ENCODE measurements at places on chromosomes 7 and 10.
A peak's percentile ranks its signal among the peaks of the same experiment; 100 is the strongest.

GRCh38 chr10:103765981-103766380 is 89.4 kb downstream of the SH3PXD2A start:
- peak; percentile 77 for DNase-seq

DNA sequence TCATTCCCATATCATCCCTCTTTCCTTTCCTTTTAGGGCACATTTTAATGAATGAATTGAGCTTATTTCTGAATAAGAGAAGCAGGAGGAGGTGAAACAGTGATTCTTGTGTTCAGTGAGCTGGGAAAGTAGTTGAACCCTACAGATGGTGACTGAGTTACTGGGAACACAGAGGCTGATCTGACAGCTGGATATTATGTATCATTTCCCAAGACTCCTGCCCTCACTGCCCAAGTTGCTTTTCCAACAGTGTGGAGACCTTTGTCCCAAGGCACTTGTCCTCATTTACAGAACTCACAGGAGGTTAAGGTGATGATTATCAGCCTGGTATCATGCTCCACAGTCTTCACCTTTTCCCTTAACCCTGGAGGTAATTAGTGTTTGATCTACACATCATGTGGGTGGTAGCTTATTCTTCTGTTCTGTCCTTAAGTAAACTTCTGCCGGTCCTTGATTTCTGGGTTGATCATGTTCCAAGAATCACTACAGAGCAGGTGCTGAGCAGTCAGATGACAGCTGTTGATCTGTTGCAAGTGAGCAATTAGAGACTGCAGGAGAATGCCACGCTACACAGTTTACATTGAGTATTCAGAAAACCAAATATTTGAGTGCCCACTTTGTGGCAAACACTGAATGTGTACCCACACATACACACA is 2.6 kb downstream of the PRLHR start:
- no peak for DNase-seq

GRCh38 chr10:25786161-25786560 is 147.9 kb upstream of the MYO3A start:
- no peak for DNase-seq

GRCh38 chr7:101390901-101391301 is 28.2 kb downstream of the COL26A1 start:
- no peak for DNase-seq

DNA sequence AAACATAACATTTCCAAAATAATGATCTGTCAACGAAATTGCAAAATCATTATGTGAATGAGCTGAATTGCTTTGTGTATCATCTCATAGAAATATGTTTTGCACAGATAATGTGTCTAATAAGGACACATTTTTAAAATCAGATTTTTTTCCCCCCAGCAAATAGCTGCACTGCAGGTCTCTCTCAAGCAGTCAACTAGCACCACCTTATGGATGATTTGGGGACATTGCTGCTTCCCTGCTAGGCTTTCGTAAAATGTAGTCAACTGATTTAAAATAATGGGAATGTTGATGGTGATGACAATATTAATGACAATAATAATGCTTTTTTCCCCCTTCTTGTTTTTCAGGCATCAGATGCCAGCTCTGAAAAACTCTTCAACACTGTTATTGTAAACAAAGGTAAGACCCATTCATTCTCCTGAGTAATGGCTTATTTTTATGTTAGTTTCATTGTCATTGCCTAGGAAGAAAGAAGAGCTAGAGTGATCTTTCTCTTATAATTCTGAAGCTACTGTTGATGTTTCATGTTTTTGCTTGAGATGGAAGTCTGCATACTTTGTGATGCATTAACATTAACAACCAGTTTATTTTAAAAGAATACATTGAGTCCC is 433.6 kb upstream of the GALNT17 start:
- peak; percentile 62 for DNase-seq

GRCh38 chr10:103885617-103886016 is 30.2 kb upstream of the SH3PXD2A start:
- no peak for DNase-seq

DNA sequence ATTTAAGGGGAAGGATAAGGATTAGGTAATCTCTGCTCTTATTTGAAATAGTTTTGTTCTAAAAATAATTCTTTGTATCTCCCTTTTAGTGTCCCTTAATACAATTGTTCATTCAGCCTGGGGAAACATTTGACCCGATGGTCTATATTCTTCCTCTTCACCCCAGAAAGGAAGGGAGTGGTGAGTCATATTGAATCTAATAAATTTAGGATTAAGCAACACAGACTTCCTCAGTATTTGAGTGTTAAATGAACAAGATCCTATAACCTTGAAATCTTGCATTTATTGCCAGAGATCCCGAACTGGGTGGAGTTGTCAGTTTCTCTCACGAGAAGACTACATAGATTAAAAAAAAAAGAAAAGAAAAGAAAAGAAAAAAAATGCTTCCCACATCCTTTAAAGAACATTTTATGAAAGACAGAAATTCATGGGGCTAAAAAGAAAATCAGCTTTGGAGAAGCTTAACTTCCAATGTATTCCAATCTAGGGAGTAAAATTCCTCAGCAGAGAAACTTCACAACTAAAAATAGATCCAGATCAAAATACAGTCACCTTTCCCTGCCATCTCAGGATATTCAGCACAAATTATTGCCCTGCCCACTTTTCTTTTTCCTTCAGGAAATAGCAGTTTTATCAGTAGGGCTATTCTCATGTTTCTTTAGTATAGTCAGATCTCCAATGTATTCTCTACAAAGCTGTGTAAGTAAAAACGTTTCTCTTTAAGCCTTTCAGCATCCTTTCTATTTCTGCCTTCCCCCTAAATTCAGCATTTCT is 82.2 kb downstream of the SEMA3D start:
- DNase-seq, result no peak

DNA sequence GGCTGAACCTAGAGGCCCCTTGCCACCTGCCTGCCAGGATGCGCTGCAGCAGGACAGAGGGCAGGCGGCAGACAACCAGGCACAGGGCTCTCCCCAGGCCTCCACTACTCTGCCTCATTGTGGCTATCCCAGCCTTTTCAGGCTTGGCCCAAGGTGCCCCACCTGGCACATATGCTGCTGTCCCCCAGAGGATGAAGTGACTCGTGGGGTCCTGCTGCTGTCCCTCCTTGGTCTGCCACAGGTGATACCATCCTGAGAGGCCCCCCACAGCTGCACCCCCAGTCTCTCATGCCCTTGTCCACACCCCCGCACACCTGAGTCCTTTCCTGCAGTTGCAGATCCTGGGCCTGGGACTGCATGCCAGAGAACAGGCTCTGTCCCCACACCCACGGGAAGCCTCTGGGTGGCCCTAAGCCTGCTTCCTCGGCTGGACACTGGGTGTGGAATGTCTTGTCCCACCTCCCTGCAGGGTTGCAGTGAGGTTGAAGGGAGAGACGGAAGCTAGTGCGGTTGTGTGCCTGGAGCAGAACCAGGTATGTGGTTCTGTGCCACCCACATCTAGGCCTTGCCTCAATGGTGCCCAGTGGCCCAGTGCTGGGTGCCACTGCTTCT is 55.3 kb downstream of the RASGEF1A start:
- no peak for DNase-seq

DNA sequence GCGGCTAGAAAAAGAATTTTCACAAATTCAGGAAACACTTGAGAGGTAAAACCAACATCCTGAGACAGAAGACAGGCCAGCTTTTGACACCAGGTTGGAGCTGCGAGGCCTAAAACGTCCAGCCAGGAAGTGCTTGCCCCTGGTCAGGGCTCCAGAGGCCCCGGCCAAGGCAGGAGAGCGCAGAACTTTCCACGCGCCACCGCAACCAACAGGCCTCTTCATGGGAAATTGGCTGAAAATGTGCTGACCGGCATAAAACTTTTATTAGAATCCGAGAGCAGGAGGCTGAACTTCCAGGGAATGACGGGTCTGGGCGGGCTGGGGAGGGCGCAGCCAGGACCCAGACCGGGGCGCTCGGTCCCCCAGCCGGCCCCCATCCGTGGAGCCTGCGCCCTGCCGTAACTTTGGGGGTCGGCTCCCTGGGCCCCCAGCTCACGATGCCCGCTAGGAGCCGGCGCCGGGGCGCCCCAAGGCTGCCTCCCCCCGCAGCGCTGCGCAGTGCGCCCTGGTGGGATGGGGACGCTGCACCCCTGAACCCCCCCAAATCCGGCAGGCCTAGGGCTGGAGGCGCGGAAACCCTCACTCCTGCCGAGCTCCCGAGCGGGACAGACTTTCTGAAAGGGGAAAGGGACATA is 414.0 kb upstream of the MKI67 start:
- DNase-seq, result no peak

- no peak for DNase-seq
Measured at GRCh38 chr10:74988832-74989561, 122.5 kb upstream of the SAMD8 start.

- DNase-seq, result no peak
Measured at GRCh38 chr10:104085801-104086400, at the start of gene COL17A1. Gene COL17A1, minus strand, starts transcription at chr10:104085880. Its CDS starts 5,207 bp downstream, at chr10:104080673.

DNA sequence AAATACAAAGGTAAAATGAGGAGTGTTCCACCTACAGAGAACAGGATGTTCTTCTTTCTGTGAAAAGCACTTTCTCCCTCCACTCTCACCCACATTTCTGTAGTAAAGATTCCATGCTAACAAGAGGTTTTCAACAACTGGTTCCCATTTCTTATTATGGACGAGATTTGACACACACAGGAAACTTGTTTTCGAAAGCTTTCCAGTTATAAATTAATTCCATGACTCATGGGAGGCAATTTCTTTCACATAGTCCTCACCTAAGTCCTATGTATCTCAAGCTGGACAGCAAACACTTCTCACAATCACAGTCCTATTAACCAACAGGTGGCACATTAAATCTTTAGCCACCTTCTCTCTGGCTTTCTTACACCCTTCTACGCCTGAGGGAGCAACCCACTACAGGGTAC is 24.5 kb downstream of the RAPGEF5 start:
- no peak for DNase-seq

DNA sequence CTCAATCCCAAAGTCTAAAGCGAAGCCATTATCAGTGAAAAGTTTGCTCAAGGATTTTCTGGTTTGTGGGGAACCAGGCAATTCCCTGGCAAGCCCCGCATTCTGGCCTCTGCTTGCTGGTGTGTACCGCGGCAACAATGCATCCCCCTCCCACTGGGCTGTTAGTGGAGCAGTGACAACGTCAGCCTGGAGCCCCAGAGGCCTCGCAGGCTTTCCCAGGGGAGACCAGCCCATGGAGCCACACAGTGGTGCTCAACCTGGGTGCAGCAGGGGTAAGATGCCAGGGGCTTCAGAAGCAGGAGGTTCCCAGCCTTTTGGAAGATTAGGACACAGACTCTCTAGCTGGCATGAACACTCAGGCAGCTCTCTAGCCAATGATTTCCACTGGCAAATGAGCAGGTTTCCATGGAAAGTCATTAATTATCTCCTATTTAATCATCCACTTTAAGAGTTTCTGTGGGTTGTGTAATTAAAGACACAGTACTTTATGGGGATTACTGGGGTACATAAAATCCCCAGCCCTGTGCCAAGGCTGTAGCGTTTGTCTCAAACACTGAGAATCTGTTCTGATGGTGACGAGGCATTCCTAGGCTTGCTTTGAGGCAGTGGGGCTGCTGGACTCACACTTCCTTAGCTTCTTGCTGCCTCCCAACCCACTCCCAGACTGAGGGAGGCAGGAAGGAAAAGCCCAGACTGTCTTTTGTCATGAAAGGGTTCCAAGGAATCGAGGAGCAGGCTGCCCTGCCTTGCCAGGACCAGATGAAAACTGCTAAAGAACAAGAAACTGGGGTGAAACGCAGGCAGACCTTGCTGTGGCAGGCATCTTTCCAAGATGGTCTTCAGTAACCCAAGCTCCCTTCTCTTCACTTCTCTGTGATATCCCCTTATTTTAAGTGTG is 411.9 kb upstream of the SHH start:
- DNase-seq, result no peak

DNA sequence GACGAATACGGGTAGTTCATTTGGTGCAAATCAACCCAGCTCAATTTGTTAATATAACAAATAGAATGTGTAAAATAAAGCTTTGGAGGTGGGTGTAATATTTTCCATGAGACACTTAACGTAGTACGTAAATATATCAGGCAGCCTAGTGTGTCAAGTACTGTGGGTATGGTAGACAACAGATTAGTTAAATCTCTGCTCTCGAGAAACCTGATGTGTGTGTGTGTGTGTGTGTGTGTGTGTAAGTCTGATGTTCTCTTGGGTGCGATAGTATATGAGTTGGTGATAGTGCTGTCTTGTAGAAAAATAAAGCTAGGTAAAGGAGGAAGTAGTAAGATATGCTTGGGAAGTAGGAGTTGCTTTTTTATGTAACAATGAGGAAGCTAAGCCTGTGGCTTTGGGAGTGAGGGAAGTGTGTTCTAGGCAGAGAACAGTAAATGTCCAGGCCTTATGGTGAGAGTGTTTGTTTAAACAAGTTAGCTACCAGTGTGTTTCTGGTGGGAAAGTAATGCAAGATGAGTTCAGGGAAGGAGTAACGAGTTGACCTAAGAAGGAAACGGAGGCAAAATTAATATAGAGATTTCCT is 26.1 kb downstream of the WAC start:
- no peak for DNase-seq

- DNase-seq, result no peak
Measured at GRCh38 chr10:107104026-107104652, 60.4 kb downstream of the SORCS1 start.

DNA sequence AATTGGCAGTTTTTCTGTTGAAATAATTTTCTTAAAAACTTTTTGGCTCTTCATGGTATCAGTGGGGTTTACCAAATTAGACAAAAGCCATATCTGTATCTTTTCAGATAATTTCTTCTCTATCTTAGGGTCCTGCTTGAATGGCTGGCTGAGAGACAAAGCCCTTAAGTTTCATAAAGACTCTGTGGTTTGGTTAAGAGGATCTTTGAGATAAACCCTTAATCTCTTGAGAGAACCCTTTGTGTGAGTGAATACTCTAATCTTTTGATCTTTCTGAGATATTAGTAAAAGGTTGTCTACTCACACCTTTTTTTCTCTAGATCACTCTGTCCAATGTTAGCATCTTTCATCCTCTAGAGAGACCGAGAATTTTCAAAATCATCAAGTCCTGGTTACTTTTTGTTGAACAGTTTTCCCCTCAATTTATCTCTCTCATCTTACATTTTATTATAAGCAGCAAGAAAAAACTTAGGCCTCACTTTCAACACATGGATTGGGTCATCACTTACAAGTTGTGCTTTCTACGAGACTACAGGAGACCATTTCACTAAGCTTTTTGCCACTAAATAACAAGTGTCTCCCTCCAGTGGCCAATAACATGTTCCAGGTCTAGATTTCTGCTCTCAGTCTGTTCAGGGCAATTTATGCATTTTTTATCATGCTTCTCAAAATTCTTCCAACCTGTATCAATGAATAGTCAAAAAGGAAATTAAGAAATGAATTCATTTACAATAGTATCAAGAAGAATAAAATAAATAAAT is 28.4 kb downstream of the DNAJC9 start:
- no peak for DNase-seq

DNA sequence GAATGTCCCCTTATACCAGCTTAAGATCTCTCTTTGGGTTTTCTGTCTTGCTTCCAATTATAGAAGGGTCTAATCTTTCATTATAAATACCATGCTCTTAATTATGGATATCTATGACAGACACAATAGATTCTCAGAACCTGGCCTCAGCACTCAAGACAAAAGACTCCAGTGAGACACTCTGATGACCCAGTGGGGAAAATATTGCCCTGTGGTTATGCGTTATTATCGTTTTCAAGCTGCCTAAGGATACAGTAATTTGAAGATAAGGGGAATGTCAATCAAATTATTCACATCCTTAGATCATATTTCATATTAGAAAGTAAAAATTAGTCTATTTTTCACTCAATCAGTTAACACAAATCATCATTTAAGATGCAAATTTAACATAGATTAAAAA is 748.8 kb downstream of the XPNPEP1 start:
- no peak for DNase-seq

GRCh38 chr10:113576852-113577251 is 24.0 kb downstream of the HABP2 start:
- DNase-seq, result no peak

GRCh38 chr10:78594559-78595268 is 474.1 kb upstream of the ZMIZ1 start:
- no peak for DNase-seq

GRCh38 chr10:24703700-24704099 is 20.0 kb downstream of the ARHGAP21 start:
- DNase-seq, result no peak

All from CD4-positive, alpha-beta memory T cell (primary cell).